ENCODE measurements at places on chromosomes 6 and 20.

GRCh38 chr20:37980876-37981275 lies 52.4 kb downstream of the TTI1 start:
- no peak for DNase-seq

GRCh38 chr6:15458021-15458459 lies 204.8 kb downstream of the DTNBP1 start:
- DNase-seq: no peak

GRCh38 chr6:53931086-53931485 lies 136.3 kb downstream of the LRRC1 start:
- no peak for DNase-seq

DNA sequence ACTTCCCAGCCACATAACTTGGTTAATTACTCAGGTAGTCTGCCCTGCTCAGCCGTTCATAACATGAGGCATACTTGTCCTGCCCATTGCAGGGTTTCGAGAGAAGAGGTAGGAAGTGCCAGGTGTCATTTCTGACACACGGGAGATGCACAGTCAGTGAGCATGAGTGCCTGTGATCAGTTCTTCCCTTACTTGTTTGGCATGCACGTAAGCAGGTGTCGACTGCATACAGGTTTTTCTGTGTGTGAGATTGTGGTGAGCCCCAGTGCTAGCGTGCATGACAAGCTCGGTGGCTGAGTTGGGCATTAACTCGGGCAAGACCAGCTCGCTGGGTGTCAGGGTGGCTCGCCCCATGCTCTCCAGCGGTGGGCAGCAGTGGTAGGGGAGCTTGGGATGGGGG lies 51.2 kb upstream of the SLC22A1 start:
- DNase-seq: no peak

DNA sequence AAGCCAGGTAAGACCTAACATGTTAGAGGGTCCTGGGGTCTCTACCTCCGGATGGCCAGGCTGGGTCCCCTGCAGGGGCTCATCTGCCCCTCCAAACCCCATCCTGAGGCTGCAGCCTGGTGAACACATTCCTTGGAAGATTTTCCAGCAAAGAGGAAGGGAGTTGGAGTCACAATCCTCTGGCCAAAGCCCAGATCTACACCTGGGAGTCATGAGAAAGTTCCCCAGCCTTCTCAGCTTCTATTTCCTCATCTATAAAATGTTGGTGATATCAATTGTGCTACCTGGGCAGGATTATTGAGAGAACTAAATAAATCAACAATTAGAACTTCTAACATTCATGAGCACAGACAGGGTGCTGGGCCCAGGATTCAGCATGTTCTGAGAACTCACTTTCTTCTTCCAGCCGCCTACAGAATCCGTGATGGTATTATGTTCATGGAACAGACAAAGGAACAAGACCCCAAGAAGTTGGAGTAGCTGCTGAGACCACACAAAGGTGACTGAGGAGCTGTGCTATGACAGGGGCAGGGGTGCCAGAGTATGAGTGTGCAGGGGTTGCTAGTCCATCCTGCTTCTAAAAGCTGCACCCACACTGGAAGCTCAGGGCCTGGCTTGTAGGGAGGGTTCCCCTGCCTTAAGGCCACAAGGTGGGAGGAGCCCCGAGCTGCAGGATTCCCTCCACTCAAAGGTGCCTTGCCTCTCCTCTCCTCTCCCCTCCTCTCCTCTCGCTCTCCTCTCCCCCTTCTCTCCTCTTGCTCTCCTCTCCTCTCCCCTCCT lies 68.9 kb downstream of the BMP7 start:
- no peak for DNase-seq

DNA sequence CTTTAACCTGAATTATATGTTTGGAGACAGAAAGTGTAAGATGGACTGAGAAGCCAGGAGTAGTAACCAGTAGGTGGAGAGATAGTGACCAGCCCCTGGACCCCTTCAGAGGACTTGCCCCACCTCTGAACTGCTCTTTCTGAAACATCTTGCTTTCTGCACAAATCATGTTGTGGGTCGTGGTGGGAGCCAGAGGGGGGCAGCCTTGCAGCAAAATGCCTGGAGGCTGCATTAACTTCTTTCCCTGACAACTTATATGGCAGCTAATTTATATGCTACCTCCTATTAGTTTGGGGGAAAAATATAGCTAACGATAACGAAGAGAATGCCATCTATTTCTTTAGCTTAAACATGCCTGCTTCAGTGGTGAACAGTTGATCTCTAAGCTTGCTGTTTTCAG lies 859.8 kb downstream of the MAFB start:
- DNase-seq: no peak

DNA sequence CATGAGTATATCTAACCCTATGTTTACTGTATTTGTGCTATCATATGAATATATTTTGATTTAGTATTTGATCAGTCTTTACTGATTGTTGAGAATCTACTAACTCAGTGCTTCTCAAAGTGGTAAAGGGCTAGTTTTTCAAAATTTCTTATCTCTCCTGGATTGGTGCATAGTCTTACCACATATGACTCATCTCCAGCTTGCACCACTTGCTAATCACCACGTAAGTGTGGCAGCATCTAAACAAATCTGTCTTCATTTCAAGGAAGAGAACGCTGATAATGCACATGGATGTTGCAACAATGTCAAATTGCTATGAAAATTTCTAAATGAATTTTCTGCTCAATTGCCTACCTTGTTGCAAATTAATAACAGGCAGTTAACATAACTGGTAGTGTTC lies 299.5 kb downstream of the PAX1 start:
- no peak for DNase-seq

- no peak for DNase-seq
Measured at GRCh38 chr6:51468704-51469103, 618.7 kb downstream of the PKHD1 start.

DNA sequence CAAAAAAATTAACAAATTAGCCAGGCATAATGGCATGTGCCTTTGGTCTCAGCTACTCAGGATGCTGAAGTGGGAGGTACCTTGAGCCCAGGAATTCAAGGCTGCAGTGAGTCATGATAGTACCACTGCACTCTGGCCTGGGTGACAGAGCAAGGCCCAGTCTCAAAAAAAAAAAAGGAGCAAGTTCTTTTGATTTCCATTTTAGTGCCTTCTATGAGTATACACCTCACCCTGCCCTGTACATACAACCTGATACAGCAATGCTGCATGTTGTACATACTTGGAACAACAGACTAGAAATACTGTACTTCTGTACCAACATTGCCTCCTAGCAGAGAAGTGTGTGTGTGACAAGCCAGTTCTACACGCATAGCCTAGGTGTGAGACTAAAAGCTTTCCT lies 97.3 kb upstream of the CARMIL1 start:
- DNase-seq: no peak

- DNase-seq: no peak
Measured at GRCh38 chr20:1336699-1337367, 7.9 kb upstream of the SDCBP2 start.

DNA sequence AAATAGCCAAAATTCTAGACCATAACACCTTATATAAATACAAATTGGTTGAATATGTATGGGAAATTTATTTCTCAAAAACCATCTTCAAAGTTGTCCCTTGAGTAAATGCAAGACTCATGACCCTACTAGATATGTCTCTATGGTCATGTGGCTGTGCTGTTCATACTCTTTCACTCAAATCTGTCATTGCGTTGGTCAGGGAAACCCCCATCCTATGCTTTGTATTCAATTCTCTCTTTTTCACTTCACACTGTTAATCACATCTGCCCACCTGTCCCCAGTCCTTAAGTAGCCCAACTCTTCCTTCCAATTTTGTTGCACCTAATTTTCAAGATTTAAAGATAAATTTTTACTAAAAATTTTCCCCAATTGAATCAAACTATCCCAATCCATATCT lies 51.0 kb downstream of the RPS12 start:
- no peak for DNase-seq

DNA sequence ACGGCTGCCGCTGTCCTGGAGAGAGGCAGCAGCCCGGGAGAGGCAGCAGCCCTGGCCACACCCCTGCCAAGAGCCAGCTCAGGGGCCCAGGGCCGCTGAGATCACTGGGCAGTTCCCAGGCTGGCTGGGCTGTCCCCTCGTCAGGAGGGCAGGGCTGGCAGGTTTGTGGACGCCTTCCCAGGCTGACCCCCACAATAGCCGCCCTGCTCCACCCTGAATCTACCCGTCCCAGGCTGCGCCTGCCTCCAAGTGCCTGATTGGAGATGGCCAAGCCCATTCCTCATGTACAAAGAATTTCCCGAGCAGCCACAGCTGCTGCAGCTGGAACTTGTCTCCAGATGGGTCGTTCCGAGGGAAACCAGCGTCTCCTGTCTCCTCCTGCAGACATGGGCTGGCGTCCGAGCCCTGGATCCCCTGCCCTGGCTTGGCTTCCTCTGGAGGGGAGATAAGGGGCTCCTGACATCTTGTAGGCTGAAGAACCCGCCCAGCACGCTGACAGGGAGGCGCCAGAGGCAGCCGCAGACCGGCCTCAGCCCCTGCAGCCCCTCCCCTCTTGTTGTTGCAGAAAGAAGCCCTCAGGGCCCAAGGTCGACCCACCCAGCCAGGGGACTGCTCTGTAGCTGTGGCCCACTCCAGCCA lies 9.4 kb upstream of the GATA5 start:
- no peak for DNase-seq

DNA sequence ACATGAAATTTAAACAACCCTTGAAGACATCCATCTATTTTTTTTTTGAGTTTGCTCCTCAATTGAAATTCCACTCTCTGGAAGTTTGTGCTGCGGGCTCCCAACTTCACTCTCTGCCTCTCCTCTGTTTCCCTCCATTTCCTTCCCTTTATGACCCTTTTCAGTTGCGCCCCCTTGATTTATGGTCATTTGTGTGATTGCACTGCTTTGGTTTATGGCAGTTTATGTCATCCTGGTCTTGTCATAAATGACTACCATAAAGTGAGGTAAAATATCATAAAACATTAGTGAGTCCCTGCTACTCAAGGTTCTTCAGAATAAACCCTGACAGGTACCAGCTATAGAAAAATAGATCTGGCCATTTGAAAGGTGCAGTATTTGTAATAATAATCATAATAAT lies 348.3 kb upstream of the ZFP64 start:
- no peak for DNase-seq

DNA sequence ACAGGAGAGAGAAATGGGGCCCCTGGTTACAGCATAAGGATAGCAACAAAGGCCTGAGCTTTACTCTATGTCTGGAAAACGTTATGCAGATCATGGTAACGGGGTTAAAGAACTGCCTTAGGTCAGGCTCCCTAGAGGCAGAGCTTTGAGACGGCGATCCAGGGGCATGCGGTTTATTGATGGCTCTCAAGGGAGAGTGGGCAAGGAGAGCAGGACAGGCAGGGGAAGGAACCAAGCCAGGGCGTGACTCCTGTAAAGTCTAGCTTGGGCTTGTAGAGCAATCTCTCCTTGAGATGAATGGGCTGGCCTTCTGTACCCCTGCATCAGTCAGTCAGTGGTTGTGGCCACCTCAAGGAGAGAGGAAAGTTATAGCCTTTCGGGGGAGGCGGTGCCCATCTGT lies 12.5 kb upstream of the FERMT1 start:
- DNase-seq: no peak

- DNase-seq: no peak
Measured at GRCh38 chr6:113734982-113735381, 122.2 kb upstream of the MARCKS start.

GRCh38 chr6:149846321-149846720 lies 17.8 kb downstream of the LRP11 start:
- no peak for DNase-seq

GRCh38 chr6:170038251-170038650 lies 252.6 kb downstream of the DLL1 start:
- DNase-seq: no peak

- no peak for DNase-seq
Measured at GRCh38 chr6:23308166-23308565, 738.8 kb downstream of the HDGFL1 start.

DNA sequence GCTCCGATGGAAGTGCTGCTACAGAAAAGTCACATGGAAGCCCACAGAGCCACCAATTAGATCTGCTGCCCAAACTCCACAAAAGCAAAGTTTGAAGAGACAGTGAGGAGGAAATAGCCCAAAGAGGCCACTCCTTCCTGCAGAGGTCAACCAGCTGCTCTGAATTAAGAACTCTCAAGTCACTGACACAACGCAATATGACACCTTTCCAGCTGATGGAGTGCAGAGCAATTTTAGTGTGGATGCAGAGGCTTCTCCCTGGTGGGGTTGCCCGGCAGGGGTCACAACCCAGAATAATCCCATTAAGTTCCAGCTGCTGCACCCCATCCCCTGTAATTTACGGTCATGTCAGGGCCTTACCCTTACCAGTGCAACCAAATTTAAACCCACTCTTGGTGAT lies 361.9 kb upstream of the JARID2 start:
- no peak for DNase-seq

DNA sequence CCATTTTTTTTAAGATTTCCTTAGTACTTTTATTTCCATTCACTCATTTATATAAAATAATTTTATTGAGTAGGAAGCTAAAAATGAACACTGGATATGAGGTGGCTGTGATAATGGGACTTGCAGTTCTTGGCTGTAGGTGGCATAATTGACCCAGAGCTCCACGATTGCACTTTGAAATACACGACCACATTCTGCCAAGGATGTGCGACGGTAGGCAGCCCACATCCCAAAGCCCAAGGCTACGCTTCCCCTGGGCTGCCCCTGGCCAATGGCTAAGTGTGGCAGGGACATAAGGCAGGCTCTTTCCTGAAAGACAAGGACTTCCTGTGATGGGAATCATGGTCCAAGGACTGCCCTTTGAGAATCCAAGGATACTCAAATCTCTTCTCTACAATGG lies 43.7 kb upstream of the ADTRP start:
- DNase-seq: no peak

- no peak for DNase-seq
Measured at GRCh38 chr6:85458782-85459181, 8.9 kb downstream of the NT5E start.

DNA sequence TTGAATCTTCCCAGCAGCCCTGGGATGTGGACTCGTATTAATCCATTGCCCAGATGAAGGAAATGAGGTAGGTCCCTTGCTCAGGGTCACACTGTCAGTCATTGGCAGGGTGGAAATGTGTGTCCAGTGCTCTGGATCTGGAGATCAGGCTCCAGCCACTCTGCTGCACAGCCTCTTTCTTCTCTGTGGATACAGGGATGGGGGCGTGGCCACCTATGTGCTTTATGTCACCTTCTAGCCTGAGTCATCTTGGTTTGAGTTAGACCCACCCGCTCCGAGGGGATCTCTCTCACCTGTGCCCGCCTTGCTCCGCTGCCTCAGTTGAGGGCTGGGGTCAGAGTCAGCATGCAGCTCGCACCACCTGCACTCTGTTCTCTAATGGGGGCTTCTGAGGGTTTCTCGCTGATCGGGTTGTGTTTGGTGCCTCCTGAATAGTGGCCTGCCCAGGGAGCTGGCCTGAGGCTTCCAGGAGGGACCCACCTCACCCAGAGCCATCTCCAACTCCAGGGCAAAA lies 80.0 kb downstream of the TCP11 start:
- DNase-seq: no peak

DNA sequence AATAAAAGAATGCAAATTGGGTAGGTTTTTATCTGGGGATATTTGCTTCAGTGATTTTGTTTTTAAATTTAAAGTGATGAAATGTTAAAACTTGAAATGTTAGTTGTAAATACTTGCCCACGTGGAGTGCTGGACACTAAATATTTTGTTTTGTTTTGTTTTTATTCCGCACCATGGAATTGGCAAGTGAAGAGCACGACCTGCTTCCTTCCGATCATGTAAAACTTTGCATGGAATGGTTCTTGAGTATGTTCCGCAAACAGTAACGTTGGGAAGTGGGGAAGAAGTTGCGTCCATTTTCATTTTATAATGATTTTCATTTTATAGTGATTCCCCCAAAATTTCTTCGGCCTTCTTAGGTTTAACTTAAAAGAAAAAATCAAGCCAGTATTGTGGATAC lies 765 bp downstream of the IRAK1BP1 start:
- no peak for DNase-seq

- no peak for DNase-seq
Measured at GRCh38 chr6:89281779-89282246, 33.3 kb downstream of the GABRR2 start.

- DNase-seq: no peak
Measured at GRCh38 chr6:101614774-101615173, 221.3 kb downstream of the GRIK2 start.
